Stimulated activated CD4-positive, alpha-beta T cell treated with anti-CD3 and anti-CD28 coated beads, Interleukin-1b, Interleukin-23, amount 100 ng/mL, for 48 hours (primary cell): ENCODE measurements at places on chromosomes 2 and 18.

GRCh38 chr2:51484605-51485004 lies 452.7 kb upstream of the NRXN1 start:
- DNase-seq = no peak

DNA sequence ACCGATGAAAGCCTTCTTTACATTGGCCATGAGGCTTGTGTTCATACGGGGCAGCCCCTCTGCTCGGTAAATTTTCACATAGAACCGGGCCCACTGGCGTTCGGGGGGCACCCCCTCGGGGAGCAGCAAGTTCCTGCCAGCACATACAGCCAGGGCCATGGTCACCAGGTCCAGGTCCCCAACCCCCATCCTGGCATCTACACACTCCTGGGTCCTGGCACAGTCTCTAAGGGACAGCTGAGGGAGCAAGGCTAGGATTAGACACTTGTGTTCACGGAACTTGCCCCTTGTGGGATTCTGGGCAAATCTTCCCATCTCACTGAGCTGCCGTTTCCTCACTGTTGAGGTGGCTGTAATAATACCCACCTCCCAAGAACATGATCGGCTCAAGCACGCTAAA lies 5.6 kb upstream of the OTOF start:
- no peak for DNase-seq

GRCh38 chr2:233015019-233015645 lies 2.1 kb upstream of the NGEF start:
- no peak for DNase-seq

- DNase-seq = no peak
These were observed 38.2 kb upstream of the PPM1B start for GRCh38 chr2:44130441-44130840.
